ENCODE measurements at places on chromosomes 11 and 22. TPM values are rescaled to one million over a fixed set of nuclear protein-coding genes. Genes with fewer than 3 reads are reported as not detected.

The NNMT gene
- total RNA-seq = 56.4 TPM

GRCh38 chr22:27556371-27556770, 245.2 kb downstream of the MN1 start:
- no peak for DNase-seq

GRCh38 chr11:104999721-105000120, 23.2 kb downstream of the CASP5 start:
- no peak for DNase-seq

DNA sequence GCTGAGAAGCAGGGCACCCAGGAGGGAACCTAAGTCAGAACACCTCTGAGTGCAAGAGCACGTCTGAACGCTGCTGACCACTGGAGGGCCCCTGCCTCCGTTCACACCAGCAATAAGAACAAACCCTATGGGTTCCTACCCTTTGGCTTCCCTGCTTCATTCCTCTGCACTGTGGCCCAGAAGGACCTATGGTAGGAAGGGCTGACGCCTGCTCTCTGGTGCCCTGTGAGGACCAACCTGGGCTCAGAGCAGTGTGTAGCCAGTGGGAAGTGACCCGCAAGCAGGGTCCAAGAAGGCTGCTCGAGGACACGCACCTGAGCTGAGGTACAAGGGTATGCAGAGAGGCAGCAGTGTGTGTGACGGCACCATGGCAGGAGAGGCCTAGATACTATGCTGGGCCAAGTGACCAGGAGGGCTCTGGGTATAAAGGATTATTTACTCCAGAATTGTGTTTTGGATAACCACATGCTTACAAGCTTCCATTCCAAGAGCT, 68.8 kb upstream of the CLTCL1 start:
- DNase-seq = no peak

DNA sequence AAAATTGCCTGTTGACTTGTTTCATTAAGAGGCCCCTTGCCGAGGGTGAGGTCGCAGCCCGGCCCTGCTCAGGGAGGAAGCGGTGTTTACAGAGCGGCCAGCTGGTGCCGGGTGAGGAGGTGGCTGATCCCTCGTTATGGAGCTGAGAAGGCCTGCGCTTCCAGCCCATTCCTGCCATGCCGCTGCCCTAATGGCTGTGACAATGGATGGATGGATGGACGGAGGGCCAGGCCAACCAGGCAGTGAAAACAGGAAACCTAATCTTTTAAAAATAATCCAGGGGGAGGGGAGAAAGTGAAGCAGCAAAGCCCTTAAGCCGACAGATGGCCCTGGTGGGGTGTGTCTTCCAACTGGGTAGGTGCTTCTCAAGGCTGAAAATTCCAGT, 38.5 kb downstream of the BCR start:
- no peak for DNase-seq

DNA sequence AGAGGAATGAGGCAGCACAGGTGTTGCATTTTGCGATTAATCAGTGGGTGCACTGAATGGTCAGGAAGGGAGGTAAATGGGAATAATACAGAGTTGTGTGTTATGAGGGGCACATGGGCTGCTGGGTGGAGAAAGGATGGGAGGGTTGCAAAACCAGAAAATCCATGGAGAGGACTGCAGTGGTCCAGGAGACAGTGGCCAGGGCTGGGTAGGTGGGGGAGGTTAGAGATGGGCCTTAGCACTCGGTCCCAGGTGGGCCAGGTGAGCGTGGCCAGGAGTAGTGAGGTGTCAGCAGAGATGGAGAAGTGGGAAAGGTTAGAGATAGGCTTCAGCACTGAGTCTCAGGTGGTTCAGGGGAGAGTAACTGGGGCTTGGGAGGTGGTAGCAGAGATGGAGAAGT, 399.1 kb upstream of the LARGE1 start:
- DNase-seq = no peak

DNA sequence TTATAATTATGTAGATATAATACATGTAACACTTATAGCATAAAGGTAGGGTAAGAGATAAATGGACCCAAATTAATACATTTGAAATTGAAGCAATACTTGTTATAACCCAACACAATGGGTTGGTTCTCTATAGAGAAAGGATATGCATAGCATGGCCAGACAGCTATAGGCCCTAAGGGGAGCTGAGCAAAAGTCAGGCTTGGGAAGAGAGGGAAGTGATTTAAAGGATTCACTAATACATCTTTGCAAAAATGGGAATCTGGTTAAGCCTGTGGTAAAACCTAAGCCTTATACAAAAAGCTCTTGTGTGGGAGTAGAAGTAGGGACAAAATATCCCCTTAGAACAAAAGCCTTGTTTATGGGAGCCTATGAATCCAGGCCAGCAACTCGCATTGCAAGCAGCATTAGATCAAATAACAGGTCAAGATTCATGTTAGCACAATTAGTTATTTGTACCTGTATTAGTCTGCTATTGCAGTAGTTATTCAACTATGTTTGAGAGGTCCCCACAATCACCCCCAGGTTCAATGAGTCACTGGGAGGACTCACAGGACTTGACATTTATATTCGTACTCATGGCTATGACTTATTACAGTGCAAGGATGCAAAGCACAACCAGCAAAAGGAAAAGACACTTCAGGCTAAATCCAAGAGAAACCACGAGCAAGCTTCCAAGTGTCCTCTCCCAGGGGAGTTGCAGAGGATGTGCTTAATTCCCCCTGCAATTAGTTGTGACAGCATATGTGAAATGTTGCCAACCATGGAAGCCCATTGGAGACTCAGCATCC, 144.7 kb upstream of the LMO1 start:
- peak; percentile 97 for DNase-seq

DNA sequence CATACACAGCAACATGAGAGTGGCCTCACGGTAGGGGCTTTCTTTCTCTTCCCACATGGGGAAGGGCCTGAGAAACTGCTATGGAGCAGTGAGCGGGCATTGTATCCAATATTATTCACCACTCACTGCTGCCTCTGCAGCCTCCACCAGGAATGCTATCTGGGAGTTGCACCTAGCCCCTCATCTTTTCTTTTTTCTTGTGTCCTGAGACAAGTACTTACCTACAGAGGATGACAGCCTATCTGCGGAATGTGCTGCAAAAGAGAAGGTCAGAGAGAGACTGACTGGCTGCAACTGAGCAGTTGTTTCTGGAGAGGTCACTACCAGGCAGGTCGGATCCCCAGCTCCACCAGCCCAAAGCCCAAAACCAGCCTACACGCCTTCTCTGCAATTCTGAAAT, 52.1 kb upstream of the HTATIP2 start:
- no peak for DNase-seq

The STARD10 gene
- 62.8 TPM for total RNA-seq

DNA sequence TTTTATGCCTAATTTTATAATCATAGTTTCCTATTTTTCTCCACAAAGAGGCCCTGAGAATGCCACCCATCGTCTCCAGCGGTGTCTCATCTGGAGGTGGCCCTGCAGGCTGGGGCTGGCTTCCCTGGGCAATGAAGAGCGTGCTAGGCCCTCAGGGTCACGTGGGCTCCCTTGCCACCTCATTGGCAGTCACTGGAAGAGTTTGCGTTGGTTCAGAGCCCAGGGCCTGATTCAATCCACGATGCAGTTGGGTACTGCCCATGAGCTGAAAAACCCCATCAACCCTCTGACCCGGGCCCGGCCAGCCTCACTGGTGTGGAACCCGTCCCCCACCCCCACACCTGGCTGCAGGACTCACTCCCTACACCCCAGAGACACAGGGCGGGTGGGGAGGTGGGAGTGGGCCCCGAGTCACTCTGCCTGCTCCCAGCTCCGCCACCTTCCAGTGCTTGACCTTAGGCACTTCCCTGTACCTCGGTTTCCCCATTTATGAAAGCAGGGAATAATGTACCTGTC, 43.4 kb upstream of the A4GALT start:
- no peak for DNase-seq

- peak; percentile 53 for DNase-seq
Observed at GRCh38 chr11:123313262-123313661, 116.8 kb upstream of the GRAMD1B start.

The DNAJB13 gene
- 0.40 TPM for total RNA-seq

- DNase-seq = no peak
Observed at GRCh38 chr11:72326151-72326848, 82.3 kb upstream of the PHOX2A start.

- DNase-seq = peak; percentile 23
Observed at GRCh38 chr11:127017482-127017881, 16.9 kb upstream of the KIRREL3 start.

DNA sequence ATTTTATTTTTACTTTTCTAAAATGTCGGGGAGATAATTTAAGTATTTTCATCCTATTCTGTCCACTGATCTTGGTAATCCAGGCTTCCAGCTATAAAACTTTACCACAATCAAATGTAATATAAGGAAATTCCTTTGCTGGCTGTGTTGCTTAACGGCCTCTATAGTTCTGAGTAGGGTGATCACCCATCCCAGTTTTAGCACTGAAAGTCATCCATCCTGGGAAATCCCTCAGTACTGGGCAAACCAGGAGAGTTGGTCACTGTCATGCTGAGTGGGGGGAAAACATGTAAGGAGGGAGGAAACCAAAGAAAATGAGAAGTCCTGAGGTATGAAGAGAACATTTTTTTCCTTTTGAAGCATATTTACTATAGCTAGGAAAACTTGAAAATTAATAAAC, 12.8 kb upstream of the BACE1-AS start:
- DNase-seq = no peak

The HEPHL1 gene
- total RNA-seq = not detected

- DNase-seq = no peak
Observed at GRCh38 chr11:123233280-123233974, 38.4 kb upstream of the CLMP start.

DNA sequence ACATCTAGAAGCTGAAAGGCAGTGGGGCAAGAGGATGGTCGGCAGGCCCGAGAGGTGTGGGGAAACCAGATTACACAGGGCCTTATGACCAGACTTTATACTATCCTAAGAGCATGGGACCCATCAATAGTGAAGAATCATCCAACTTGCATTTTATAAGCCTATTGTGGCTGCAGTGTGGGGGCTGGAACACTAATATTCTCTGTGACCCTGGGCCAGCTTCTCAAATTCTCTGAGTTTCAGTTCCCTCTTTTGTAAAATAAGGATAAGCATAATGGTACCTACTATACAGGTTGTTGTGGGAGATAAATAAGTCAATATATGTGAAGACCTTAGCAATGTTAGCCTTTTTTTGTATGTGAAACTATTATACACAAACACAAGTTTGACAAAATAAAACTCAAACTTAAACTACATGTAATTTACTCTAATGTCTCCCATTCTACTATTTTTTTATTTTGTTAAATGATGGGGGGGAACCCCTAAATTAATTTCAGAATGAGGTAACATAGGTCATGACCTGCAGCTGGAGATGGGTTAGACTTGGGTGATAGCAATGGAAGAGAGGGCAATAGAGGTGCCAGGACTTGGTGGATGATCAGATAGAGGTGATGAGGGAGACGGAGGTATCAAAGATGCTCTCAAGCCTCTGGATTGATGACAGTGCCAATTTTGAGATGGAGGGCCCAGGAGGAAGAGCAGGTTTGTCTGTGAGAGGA, 30.1 kb downstream of the SMCO4 start:
- DNase-seq = no peak

GRCh38 chr11:118610225-118610772, 2.9 kb downstream of the PHLDB1 start:
- DNase-seq = no peak

The SLC7A4 gene
- total RNA-seq = 2.0 TPM

The OR4D11 gene
- total RNA-seq = not detected

GRCh38 chr11:36447947-36448346, 62.1 kb downstream of the TRAF6 start:
- no peak for DNase-seq

- no peak for DNase-seq
Observed at GRCh38 chr11:29656597-29656996, 360.2 kb downstream of the KCNA4 start.

- peak; percentile 75 for DNase-seq
Observed at GRCh38 chr11:91763331-91763730, 461.3 kb upstream of the FAT3 start.

The SLC29A2 gene
- total RNA-seq = 0.63 TPM

The SCO2 gene
- 2.7 TPM for total RNA-seq

GRCh38 chr11:122115524-122116379, at the start of gene BLID:
BLID (minus strand) TSS chr11:122116215; CDS start chr11:122115922, 293 bp downstream.
- peak; percentile 91 for DNase-seq

The KIRREL3 gene
- total RNA-seq = not detected

DNA sequence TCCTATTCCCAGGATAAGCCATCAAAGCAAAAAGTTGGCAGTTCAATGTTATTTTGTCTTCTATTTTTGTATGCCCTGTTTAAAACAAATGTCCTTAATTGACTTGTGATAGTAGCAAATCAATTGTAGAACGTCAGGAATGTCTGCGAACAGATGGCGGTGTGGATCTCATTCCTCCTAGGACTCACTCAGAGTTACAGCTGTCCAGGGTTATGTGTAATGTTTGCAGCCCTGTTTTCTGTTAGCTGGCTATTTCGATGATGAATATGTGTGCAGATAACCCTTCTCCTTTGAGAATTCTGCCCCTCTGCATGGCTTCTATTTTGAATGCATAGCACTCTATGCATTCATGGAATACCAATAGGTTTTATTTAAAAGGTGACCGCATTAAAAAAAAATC, 1248.0 kb upstream of the CNTN5 start:
- no peak for DNase-seq

The RHOD gene
- total RNA-seq = not detected

- DNase-seq = peak; percentile 56
Observed at GRCh38 chr11:120660024-120660565, 148.5 kb downstream of the GRIK4 start.

- DNase-seq = no peak
Observed at GRCh38 chr22:50519151-50519550, 6.2 kb downstream of the SCO2 start.

DNA sequence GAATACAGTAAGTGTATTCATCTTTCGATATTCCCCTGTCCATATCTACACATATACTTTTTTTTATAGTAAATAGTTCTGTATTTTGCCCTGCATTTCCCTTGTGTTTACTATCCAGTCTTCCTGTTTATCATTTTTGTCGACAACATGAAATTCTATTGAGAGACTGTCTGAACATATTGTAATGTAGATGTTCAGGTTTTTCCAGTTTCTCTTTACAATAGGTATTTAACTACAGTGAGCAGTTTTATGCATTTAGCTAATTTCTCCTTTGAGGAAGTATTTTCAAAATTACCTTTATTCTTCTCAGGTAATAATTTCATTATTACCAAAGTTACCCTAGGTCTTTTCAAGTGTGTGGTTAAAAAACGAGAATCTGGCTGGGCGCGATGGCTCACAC, 16.7 kb downstream of the PIK3IP1 start:
- DNase-seq = no peak

GRCh38 chr11:111494040-111494439, 18.1 kb downstream of the BTG4 start:
- no peak for DNase-seq

- no peak for DNase-seq
Observed at GRCh38 chr11:116173506-116173905, 599.3 kb downstream of the BUD13 start.

GRCh38 chr11:115585361-115586024, 81.3 kb upstream of the CADM1 start:
- DNase-seq = no peak

DNA sequence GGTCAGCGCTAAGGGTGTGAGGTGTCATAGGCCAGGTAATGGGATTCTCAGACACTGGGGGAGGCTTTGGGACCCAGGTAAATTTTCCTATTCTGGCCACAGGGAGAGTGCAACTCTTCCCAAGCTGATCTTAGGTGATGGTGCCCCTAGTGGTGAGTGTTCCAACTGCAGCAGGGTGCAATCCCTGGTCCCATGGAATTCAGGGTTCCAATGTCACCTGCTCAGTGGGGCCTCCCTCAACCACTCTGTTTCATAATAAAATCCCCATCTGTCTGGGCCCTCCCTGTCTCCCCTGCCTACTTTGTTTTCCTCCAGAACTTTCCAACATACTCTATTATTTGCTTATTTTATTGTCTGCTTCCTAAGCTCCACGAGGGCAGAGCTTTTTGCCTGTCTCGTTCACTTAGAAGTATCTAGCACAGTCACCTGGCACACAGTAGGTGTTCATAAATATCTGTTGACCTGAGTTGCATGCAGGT, 2.9 kb upstream of the SGSM1 start:
- peak; percentile 69 for DNase-seq

The DBX1 gene
- total RNA-seq = not detected
